ENCODE measurements at places on chromosomes 12 and 14. TPM values are rescaled to one million over a fixed set of nuclear protein-coding genes. Genes with fewer than 3 reads are reported as not detected.
A peak's percentile ranks its signal among the peaks of the same experiment; 100 is the strongest.

DNA sequence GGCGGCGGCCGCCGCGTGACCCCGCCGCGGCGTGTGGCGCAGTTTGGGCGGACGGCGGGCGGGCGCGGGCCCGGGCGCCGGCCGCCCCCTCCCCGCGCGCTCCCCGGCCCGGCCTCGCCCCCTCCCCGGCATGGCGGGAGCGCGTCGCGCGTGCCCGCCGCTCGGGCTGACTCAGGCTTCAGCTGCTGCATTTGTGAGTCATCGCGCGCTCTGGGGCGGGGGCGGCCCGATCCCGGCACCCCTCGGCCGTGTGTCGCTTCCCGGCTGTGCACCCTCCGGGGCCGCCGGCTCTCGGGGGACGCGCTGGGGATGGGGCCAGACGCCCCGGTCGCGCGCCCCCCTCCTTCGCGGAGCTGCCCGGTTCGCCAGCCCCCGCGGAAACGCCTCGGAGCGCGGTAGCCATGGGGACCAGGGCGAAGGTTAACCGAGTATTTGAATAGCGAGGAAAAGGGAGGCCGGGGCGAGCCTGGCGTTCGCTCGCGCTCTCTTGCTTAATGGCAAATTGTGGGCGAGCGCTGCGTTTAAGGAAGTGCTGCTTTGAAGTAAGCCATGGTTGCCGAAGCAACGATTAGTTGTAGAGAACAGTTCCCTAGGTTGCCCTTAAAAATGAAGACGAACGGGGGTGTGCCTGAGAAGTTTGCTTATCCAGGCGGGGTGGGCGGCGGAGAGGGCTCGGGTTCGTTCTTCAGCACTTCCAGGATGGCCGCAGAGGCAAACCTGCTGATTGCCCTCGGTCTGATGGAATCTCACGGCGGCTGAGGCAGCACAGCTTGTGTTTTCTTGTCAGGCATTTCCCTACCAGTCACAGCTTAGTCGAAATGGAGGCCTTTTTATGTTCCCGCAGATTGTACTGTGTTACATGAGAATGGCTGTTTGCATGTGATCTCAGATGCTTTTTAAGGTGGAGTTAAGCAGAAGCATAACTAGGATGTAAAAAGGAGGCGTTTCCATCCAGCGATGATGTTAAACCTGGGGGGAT is 896 bp downstream of the EIF5 start:
- DNase-seq: peak; percentile 68

DNA sequence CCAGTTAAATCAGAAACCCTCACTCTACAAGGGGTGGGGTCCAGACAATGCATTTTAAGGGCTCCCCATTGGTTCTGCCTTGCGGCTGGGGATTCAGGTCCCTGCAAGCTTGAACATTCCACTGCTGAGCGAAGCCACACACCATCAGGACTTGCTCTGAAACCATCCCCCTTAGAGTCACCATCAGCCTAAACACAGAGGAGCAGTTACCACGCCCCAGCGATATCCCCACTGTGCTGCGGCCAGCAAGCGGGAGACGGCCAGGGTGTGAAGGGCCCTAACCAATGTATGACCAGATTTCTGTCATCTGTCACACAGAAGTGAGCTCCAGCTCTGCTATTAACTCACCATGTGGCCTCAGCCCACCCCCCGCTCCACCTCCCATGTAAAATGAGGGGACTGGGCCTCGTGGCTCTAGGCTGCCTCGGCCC is 29.7 kb downstream of the CCDC88C start:
- no peak for DNase-seq

- no peak for DNase-seq
These were observed 1.6 kb upstream of the UNC119B start for GRCh38 chr12:120708651-120709050.

DNA sequence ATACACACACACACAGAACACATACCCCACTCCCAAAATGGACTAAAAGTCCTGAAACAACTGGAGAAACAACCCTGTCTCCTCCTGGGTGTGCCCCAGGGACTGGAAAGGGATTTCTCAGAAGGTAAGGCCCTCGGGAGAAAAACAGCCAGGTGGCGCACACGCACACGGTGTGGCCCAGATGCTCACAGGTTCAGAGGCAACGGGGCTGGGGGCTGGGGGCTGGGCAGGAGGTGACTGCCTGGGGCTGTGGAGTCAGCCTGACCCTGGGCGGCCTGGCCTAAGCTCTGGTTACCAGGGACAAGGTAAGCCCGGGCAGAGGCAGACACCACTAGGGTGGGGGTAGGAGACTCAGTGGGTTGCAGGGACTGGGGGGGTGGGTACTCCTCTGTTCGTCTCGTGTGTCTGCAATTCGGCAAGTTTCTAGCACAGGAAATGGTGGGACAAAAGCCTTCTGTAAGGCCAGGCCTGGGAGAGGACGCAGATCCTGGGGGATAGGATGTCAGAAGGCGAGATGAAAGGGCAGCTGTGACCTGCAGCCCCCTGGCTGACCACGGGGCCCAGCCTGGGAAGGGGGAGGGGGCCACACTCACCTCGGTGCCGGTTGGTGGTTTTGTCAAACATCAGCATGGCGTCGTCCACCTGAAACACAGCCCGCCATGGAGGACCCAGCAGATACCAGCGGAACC is 10.4 kb downstream of the MSI1 start:
- DNase-seq: no peak

DNA sequence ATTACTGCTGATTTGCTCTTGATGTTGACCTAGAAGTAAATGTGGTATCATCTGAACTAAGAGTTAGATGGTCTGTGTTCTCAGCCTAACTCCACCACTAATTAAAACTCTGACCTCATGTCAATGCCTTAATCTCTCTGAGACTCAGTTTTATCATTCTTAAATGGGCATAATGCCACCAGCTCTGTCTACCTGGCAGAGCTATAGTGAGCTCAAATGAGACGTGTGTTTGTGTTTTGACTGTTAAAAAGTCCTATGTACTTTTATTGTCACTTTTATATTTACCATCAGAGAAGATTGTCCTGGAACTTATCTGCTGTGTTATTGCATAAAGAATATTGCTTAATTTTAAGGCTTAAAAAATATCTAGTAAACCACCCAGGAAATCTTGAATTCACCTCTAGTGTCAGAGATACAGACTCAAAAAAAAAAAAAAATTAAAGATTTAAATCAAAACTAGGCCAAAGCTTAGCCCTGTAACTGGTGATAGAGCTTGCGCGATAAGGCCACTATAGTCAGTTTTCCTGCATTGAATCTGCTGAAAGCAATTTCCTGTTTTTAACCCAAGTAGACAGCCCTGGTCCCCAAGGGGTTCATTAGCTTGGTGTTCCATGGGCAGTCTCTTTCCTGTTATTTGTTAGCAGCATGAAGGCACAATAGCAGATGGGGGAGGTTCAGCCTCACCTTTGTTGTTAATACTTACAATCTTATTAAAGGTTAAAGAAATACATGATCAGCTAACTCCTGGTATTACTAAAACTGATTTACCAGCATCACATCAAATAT is 261.8 kb downstream of the ATP23 start:
- DNase-seq: no peak

DNA sequence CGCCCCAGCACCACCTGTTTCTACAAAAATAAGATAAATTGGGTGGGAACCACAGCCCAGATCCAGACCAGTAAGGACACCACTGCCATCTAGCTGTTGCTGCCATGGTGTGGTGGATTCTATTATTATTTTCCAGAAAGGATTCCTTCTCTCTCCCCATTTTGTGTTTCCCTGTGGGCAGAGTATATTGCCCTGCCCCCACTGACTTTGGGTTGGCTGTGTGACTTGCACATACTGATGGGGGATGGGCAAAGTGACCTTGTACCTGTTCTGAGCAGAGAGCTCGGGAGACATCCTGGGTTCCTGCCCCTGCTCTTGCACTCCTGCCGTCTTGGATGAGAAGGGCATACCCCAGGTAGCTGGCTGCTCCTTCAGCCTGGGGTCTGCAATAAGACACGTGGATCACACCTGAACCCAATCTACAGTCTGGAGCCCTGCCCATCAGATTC is 24.3 kb downstream of the MOAP1 start:
- DNase-seq: no peak

- DNase-seq: no peak
These were observed 18.8 kb upstream of the HHIPL1 start for GRCh38 chr14:99626041-99626648.

DNA sequence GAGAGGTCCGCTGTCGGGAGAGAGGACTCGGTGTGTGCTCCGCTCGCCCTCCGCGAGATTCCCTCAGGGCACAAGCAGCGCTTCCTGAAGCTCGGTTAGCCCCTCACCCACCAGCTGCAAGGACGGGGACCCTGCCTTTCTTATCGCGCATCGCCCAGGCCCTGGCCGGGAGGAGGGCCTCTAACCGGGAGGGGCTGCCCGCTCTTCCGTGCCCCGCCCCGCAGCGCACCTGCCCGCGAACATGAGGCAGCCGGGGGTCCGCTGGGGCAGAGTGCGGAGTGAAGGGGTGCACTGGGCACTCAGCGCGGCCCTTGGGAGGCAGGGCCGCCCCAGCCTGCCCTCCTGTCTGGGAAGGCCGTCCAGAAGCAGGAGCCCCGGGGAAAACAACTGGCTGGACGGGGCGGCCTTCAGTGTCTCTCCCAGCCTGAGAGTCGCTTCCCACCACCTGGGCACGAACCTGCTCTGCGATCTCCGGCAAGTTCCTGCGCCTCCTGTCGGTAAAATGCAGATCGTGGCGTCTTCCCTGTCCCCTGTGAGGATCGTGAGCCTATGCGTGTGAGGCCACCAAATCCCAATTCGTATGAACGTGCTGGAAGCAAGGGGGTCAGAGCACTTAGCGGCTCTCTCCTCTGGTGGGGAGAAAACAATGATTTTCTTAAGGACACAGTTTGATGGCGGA is 28.0 kb upstream of the ADIPOR2 start:
- no peak for DNase-seq

GRCh38 chr12:132427999-132428935 is 61.7 kb upstream of the FBRSL1 start:
- DNase-seq: no peak

- DNase-seq: no peak
These were observed 723.7 kb downstream of the C12orf50 start for GRCh38 chr12:87305481-87305880.

GRCh38 chr12:9244894-9245293 is 36.7 kb upstream of the PZP start:
- DNase-seq: peak; percentile 33

- DNase-seq: peak; percentile 62
These were observed 874.9 kb downstream of the NRXN3 start for GRCh38 chr14:79044894-79045624.

GRCh38 chr12:54019091-54019811 is 9.0 kb upstream of the HOXC6 start:
- DNase-seq: peak; percentile 44

GRCh38 chr14:71365361-71365760 is 458.1 kb downstream of the PCNX1 start:
- peak; percentile 40 for DNase-seq

- peak; percentile 57 for DNase-seq
These were observed at the start of gene FAIM2 for GRCh38 chr12:49903700-49904423. TSS of gene FAIM2 (minus strand) at chr12:49903900. CDS start at chr12:49903792, 108 bp downstream.

DNA sequence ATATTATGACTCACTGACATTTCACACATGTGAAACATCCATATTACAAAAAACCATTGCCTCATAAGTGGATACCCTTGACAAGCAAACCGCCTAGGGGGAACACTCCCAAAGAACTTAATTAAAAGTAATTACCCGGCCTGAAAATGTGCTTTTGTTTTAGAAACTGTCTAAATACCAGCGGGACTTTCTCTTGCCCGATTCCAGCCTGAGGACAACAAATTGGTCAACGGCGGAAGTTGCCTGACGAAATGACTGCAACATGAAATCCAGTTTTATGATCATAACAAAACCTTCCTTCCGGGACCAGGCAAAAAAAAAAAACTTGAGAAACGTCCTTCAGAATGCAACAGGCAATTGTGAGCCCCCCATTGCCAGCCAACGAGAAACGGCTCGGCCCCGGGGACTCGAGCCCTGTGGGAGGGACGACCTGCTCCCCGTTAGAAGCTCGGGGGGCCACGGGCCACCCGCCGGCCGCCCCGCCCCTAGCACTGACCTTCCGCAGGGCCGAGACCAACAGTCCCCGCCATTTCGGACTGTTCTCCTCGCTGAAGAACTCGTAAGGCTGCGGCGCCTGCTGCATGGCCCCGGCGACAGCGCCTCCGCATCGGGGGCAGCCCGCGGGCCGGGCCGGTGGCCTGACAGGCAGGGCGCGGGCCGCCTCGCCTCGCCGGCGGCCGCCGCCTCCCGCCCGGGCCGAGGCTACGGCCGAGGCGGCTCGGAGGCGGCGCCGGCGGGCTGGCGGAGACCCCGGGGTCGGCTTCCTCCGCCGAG is 490 bp downstream of the SOS2 start:
- peak; percentile 52 for DNase-seq

GRCh38 chr12:31527083-31527482 is 63.9 kb downstream of the DENND5B start:
- DNase-seq: no peak

Gene KSR2
- total RNA-seq: 0.24 TPM

Gene LIMA1
- 86.3 TPM for total RNA-seq

Gene SPTB
- 1.2 TPM for total RNA-seq
